Activated CD8-positive, alpha-beta memory T cell treated with anti-CD3 and anti-CD28 coated beads for 4 hours (primary cell): ENCODE measurements at places on chromosomes 16 and 17.

DNA sequence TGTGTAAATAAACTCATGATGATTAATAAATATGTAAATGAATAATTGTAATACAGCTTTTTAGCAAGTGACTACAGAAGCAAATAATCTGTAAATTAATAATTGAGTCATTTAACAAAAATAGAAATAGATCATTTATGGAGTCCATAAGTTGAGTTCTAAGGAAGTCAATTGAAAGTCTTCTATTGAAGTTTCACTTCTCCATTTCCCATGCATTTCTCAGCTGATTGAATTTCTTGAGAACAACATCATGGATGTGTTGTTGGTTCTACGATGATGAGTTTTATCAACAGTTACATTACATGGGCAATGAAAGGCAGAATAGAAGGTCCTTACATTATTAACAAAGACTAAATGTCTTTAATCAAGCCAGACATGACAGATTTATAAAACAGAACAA, 290.4 kb downstream of the MAP2K6 start:
- DNase-seq: no peak

DNA sequence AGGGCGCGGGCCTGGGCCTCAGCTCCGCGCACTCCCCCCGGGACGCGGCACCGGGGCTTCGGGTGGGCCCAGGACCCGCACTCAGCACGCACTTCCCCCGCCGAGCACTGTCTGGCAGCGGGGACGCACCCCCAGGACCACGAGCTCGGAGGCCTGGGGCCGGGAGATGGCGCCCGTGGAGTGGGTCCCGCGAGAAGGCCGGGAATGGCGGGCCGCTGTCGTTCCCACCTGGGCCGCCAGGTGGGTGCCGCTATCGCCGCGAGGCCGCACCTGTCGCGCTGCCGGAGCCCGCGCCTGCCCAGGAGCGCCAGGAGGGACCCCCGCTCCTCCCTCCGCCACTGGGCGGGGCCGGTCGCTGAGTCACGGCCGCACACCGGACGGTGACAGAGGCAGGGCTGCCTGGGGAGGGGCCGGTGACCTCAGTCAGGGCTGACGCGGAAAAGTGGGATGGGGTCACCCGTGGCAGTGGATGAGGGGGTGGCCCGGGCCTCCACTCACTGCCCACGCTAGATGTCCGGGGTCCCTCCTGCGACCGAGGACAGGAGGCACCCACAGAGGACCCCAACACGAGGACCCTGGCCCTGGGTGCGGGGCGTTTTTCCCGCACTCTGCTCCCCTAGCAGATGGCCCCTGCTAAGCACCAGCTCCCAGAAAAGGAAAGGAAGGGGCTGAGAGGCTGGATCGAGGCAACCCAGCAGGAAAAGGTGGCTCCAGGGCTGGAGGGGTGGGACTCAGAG, 6.9 kb upstream of the ACTG1 start:
- no peak for DNase-seq

- no peak for DNase-seq
Measured at GRCh38 chr16:55756963-55757362, 75.9 kb downstream of the CES1 start.

DNA sequence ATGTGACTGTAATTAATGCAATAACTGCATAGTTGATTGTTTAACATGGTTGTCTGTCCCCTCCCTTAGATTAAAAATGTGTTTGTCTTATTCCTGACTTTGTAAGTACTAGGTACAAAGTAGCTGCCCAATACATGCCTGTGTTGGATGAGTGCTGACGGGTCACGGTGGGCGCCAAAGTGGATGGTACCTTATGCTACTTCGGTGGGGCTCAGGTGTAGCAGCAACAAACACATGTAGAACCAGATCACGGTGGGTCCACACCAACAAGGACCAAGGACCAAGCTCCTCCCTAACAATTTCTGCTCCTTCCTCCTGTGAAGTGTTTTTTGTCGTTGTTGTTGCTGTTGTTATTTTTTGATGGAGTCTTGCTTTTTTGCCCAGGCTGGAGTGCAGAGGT, 46.4 kb upstream of the ZFHX3 start:
- DNase-seq: no peak

- no peak for DNase-seq
Measured at GRCh38 chr17:2580661-2581060, 12.8 kb upstream of the PAFAH1B1 start.

DNA sequence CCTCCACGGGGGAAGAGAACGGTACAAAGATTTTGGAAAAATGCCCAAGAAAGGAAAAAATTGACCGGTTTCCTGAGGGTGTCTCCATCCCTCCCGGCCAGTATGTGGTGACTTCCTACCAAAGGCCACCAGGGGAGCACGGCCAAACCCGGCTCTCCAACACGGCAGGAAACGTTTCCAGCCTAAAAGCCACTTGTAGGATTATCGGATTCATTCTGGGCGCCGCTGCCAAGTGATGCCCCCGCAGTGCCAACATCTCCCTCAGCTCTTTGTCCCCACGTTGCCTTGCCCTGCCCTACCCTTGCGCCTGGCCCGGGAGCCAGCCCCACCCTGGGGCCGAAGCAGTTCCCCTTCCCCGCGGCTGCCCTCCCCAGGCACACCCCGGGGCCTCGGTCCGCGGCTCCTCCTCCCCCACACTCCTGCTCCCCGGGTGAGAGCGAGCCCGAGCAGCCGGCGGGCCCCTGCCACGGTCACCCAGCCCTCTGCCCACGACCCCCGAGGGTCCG, 688 bp downstream of the CRK start:
- peak; percentile 6 for DNase-seq

GRCh38 chr16:85637808-85638647, 24.9 kb downstream of the GSE1 start:
- no peak for DNase-seq

GRCh38 chr16:83887080-83887479, 11.8 kb upstream of the MLYCD start:
- no peak for DNase-seq

DNA sequence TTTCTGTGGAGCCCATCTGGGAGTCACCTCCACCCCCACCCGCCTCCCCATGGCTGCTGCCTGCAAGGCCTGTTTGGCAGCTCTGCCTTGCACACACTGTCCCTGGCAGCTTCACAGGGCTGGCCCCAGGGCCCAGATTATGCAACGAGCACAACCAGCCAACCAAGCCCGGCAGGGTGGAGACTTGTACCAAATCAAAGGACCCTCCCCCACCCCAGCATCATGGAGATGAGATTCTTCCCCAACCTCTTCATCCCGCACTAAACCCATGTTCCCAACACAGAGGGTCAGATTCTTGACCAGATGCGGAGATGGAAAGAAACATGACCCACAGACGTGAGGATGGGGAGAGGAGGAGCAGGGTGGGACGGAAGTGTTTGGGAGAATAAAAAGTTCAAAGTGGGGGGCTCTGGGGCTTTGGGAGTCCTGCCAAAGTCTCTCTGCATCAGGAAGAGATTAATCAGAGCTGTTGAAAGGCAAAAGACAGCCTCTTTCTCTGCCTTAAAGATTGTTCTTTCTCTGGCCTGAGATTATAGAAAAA, 3.8 kb downstream of the SMARCD2 start:
- no peak for DNase-seq

DNA sequence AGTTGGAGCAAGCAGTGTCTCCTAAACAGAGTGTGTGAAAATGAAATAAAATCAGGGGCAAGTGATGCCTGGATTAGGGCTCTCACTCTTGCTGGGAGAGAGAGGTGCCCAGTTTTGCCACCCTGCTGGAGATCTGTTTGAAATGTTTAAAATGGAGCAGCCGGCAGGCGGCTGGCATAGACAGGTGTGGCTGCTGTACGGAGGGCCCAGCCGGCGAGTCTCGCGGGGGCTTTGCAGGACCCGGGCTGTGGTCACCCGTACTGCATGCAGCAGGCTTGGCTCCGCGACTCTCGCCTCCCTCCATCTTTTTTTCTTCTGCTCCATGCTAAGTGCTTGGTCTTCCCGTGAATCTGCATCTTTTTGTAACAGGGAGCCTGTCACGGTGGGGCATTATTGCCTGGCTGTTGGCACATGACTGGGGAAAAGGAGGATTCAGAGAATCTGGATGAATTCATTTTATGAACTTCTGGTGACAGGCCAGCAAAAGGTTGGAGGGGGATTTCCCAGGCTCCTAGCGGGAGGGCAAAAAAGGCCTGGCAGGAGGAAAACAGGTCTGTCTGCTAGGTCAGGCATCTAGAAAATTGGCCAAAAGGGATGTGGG, 1.8 kb downstream of the ZNRF1 start:
- DNase-seq: no peak

- no peak for DNase-seq
Measured at GRCh38 chr16:82133798-82134197, 36.2 kb downstream of the MPHOSPH6 start.

GRCh38 chr16:68298907-68299561, 11.7 kb downstream of the SLC7A6OS start:
- no peak for DNase-seq

- DNase-seq: peak; percentile 47
Measured at GRCh38 chr17:38870259-38871165, 654 bp downstream of the LASP1 start.

DNA sequence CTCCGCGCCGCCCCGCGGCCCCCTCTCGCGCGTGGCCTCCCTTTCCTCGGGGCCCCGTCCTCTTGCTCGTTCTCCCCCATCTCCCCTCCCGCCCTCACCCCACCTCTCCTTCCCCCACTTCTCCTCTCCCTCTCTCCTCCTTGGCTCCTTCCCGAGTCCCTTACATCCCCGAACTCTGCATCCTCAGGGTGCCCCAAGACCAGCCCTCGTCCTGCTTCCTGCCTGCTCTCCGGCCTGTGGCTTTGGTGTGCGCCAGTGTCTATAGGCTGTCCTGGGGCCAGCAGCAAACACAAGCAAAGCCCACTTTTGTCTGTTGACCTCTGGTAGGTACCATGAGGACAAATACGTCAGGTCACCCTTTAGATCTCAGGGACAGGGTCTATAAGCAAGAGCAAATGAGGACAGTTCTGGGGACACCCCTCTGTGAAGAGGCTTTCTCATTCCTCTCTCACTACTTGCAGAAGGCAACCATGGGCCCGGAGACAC, 284 bp upstream of the COPZ2 start:
- DNase-seq: no peak

- DNase-seq: no peak
Measured at GRCh38 chr16:27486344-27486743, 63.4 kb downstream of the GTF3C1 start.

- no peak for DNase-seq
Measured at GRCh38 chr17:44924107-44924544, 8.8 kb upstream of the GFAP start.

GRCh38 chr16:1159973-1160772, 7.3 kb downstream of the CACNA1H start:
- DNase-seq: no peak
